ENCODE measurements at places on chromosomes 12 and 14.

DNA sequence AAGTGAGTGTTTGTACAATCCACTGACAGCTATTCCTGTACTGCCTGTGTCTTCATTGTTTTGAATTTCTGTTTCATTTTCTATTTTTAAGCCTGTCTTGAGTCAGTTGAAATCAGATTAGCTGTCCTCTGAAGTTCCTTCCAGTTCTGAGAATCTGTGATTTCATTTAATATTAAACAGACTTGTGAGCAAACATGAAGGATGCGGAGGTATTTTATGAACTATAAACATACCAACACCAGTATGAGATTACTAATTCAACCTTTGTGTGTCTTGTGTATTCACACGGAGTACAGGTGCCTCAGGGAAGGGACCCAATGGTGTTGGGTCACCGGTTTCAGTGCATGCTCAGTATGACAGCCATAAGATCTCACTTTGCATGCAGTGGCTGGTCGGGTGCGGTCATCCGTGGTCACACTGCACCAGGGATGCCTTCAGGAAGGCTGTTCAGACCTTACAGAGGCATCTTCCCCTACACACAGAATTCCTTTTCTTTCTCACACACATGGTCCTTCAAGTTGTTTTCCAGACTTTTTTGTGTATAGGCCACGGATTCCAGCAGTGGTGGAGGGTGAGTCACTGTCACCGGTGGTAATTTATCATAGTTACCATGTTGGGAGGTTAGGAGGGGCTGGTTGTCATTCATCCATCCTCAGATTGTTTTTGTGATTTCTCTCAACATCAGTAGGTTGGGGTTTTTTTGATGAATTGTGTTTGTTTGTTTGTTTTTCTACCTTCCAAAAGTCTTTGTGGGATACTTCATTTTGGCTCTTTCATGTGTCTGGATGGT is 103.0 kb upstream of the SFSWAP start:
- DNase-seq, result no peak

- DNase-seq, result no peak
These were observed 234.1 kb downstream of the BCL11B start for GRCh38 chr14:99037777-99038430.

- no peak for DNase-seq
These were observed 135.0 kb upstream of the LRIG3 start for GRCh38 chr12:59055204-59055860.

DNA sequence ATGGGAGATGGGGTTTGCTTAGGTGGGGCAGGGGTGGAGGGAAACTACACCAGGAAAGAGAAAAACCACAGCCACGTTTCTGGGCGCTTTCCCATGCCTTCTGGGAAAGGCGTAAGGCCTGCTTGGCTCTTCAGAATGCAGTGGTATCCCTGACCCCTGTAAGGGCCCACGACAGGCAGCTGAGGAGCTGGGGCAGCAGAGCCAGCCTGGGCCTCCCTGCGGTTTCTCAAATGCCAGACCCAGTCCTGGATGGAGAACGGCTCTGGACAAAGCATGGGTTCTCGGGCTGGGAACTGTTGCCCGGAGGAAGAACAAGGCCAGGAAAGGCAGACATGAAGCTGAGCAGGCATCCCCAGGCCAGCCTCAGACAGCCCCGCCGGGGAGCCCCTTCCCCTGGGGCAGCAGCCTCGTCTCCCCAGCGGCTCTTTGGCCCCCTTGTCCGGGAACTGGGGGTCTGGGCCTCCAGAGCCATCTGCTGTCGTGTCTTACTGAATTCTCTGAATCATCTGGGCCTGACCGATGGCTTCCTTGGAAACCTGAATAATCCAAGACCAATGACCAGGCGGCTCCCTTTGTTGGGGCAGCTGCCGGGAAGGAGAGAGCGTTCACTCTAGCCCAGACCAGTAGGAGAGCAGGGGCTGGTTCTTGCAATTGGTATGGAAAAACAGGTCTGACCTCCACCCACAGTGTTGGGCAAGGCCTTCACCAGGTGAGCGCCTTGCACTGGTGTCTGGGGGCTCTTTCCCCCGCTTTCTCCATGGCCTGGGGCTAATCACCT is 64.0 kb upstream of the RIN3 start:
- no peak for DNase-seq

GRCh38 chr14:24251880-24252288 is 9.5 kb upstream of the TINF2 start:
- no peak for DNase-seq

All from effector memory CD8-positive, alpha-beta T cell (primary cell).